GM12865 (cell line): ENCODE measurements at places on chromosomes 12 and 14.

DNA sequence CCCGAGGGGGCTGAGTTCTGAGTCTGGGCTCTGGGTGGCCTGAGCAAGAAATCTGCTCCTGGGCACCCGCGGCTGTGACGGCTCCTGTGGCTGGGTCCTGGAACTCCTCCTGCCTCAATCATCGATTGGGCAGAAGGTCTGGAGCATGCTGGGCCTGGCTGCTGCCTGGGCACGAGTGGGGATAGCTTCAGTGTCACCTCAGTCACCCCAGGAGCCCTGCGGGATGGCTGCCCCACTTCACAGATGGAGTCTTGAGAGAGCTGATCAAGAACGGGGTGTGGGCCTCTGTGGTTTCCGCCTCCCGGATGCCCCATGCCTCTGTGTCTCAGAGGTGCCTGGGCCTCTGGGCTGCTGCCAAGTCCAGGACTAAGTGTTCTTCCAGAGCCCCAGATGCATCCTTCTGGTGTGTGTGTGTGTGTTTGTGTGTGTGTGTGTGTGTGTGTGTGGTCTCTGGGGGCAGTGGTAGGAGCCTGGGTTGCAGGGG lies 185.6 kb upstream of the C14orf180 start:
- peak; percentile 67 for DNase-seq

- DNase-seq = no peak
These were observed 7.9 kb downstream of the NFE2 start for GRCh38 chr12:54292931-54293241.

GRCh38 chr12:121823101-121823726 lies 19.4 kb downstream of the SETD1B start:
- no peak for DNase-seq

- DNase-seq = no peak
These were observed 272.0 kb downstream of the AKAP6 start for GRCh38 chr14:32601069-32601468.

DNA sequence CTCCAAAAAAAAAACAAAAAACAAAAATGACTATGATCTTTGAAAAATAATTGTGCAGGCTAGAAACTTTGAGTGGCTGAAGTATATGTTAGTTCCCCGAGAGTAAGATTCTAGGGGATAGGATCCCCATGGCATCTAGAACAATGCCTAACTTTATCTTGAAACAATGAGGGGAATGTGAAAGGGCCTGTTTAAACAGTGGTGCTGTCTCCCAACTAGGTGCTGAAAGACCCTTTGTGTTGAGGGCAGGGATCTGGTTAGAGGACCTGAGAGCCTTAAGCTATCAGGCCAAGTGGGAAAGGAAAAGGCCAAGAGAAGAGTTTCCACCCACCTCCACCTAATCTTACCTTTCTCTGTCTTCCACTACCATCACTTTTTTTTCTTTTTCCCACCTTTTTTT lies 6.8 kb upstream of the YLPM1 start:
- DNase-seq = no peak

DNA sequence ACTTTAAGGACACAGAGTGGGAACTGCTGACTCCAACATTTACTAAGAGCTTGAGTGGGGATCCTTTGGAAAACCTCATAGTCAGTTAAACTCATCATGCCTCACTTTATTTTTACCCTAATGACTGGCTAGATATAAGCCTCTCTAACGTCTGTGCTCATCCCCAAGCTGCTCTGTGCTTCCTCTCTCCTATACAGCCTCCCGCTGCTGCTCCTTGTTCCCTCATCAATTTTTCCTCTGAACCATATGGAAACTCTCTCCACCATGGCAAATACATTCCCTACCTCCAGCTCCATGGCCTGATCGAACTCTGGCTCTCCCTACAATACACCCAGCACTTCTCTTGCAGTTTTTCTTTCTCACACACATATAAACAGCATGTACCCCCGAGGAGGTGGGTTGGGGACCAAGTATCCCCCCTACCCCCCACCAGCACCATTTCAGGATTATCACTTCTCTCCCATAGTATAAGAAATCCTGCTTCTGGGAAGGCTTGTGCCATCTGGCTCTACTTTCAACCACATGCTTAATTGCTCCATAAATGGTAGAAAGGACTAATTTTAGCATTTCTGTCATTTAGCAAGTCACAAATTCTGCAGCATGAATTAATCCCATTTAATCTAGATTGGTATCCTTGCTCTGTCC lies 39.2 kb upstream of the DYRK2 start:
- no peak for DNase-seq

GRCh38 chr14:103848175-103849077 lies 1.1 kb upstream of the PPP1R13B start:
- DNase-seq = no peak

- no peak for DNase-seq
These were observed 164.8 kb downstream of the DUSP6 start for GRCh38 chr12:89187507-89187906.

- no peak for DNase-seq
These were observed 49.4 kb upstream of the ZFP36L1 start for GRCh38 chr14:68842298-68842697.

- DNase-seq = no peak
These were observed 35.2 kb downstream of the GPR65 start for GRCh38 chr14:88040146-88040545.

- DNase-seq = no peak
These were observed 1.6 kb upstream of the PRPH start for GRCh38 chr12:49293056-49293956.
